ENCODE measurements at places on chromosomes 5 and 9.

DNA sequence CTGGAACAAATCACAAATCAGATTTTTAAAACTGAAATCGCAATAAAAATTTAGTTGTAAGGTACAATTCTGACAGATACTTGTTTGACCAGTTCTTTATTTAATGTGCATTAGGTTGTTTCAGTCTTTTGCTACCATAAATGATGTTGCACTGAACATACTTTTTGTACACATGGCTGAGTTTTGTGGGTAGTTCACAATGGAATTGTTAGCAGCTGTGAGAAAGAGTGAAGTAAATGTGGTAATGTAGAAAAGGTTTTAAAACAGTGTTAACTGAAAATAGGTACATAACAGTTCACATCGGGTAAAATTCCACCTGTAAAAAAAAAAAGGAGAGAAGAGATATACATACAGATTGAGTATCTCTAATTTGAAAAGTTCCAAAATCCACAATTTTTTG, 25.6 kb downstream of the MRPS27 start:
- DNase-seq, result no peak

GRCh38 chr5:150234576-150235499, 45.0 kb downstream of the SLC6A7 start:
- DNase-seq, result no peak

DNA sequence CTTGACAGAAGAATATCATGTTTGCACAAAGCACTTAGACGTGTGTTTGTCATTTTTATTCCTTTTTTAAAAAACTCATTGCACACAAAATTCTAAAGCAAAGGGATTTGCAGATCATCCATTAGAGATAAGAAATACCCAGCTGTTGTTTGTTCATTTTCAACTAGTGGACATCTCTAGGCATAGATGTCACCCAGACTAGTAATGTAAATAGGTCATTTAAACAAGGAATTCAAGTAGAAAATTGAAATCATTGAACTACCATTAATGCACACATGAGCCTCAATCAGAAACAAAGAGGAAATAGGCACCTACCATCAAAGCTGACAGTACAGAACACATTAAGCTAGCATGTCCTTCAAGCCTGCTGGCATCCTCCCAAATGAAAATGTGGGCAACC, 107.3 kb downstream of the OR2K2 start:
- DNase-seq, result no peak

- no peak for DNase-seq
Observed at GRCh38 chr5:133753856-133754255, 141.5 kb upstream of the FSTL4 start.

DNA sequence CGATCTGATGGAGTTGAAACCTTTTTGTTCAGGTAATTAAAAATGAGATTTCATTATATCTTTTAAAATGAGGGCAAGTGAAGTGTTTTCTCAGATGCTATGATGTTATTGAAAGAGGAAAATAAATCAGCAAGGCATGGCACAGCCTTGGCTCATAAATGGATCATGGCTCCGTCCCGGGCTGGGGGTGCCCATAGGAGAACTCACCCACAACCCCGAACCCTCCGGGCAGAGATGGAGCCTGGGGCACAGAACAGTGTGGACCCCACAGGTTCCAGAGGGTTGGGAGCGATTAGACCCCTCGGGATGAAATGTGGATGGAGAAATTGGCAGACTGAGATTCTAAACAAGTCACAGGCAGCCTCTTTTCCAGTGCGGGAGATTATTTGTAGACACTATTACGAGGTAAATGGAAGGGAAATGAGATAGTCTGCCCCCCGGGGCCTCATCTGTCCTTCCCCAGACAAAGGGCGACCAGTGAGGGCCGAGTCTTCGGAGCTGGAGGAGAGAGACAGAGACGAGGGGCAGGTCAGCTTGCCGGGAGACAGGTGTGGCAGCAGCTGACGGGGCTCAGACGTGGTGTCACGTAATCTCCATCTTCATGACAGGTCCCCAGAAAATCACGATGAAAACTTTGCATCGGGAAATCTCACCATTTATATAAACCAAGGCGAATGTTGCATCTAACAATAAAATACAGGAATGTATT, 33.7 kb downstream of the NDUFS6 start:
- no peak for DNase-seq

GRCh38 chr5:75234251-75234650, 2.4 kb downstream of the ANKRD31 start:
- DNase-seq, result no peak

- no peak for DNase-seq
Observed at GRCh38 chr9:20152151-20152725, 363.4 kb upstream of the SLC24A2 start.

DNA sequence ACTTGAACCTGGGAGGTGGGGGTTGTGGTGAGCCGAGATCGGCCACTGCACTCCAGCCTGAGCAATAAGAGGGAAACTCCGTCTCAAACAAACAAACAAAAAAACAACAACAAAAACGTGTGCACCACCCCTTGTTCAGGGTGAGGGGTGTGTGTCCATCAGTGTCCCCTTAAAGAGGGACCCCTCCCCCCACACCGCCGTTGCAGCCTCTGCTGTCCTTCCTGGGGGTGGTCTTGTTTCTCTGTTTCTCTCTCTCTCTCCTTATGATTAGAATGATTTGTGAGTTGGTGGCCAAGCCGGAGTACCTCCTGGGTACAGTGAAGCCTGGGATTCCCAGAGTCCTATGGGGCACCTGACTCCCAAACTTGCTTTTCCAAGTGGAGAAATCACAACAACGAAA, 49.6 kb downstream of the RGS3 start:
- no peak for DNase-seq

DNA sequence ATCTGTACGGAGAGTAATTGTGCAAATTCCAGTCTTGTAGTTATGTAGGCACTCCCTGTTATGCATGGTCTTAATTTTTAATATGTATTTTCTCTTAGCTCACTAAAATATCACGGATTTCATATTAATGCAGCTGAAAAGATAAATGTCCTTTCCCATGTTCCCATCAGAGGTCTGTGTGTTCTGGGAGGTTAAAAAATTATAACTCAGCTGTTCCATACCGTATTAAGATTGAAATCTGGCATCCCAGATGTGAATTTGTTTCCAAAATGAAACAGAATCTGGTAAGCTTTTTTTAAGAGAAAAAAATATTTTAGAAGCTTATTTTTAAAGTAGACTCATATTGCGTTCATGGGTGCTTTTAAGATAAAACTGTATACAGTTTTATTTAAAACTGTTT, 44.3 kb downstream of the SEMA6A start:
- DNase-seq, result no peak

DNA sequence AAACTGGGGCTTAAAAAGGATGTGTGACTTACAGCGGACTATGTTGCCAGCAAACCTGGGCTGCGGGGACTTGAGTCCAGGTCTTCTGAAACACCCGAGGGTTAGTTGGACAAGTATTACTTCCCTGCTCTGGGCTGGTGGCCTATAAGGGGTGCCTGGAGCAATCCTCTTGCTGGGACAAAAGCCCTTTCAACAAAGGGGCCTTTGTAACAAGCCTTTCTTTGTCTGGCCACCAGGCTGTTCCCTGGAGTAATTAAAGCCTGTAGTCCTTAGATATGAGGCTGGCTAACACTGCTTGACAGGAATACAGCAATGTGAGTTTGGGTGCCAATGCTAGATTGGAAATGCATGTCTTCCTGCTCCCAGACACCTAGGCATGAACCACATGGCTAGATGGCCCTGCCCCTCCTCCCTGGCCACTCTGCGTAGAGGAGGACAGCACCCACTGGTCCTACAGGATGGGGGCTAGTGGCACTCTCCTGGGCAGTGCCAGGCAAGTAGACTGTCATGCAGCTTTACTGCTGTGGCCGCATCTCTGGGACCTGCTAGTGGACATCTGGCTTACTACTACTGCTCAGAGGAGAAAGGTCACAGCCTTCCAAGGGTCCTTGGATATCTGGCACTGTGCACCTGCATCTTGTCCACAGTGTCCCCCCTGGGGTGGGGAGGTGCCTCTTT, 343.1 kb downstream of the ZSWIM6 start:
- no peak for DNase-seq

Measured in stimulated activated CD8-positive, alpha-beta memory T cell treated with anti-CD3 and anti-CD28 coated beads, Interleukin-2, amount 100 ng/mL, for 1 hour (primary cell).